ENCODE measurements at places on chromosomes 6 and 20.

DNA sequence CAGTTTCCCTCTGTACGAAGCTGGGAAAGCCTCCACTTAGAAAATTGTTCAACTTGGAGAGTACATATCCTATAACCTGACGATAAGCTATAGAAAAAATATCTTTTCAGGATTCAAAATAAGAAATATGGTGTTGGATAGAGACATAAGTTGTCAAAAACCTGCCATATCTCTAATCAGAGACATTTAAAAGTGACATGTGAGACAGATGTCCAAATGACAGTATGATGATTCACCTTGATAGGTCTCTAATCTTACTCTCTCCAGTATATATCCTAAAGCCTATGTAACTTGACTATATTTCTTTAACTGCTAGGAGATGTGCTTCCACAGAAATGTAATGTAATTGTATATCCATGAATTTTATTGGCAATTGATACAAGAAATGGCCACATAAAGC, 932.4 kb upstream of the MAN1A1 start:
- no peaks in the 10 kb centered on the region for H3K4me1 ChIP-seq
- no peak overlapping the region for H3K27ac ChIP-seq
- H3K4me3 ChIP-seq: no peak overlapping the region
- no peak for DNase-seq
- no peaks in the 10 kb centered on the region for H3K36me3 ChIP-seq

GRCh38 chr20:35559042-35559693, 17.3 kb downstream of the ERGIC3 start:
- no peak for DNase-seq
- H3K27me3 ChIP-seq: no peaks in the 10 kb centered on the region
- H3K36me3 ChIP-seq: peaks cover 46% of the 10 kb centered on the region
- no peak overlapping the region for H3K27ac ChIP-seq
- H3K4me1 ChIP-seq: no peaks in the 10 kb centered on the region
- H3K4me3 ChIP-seq: no peak overlapping the region

DNA sequence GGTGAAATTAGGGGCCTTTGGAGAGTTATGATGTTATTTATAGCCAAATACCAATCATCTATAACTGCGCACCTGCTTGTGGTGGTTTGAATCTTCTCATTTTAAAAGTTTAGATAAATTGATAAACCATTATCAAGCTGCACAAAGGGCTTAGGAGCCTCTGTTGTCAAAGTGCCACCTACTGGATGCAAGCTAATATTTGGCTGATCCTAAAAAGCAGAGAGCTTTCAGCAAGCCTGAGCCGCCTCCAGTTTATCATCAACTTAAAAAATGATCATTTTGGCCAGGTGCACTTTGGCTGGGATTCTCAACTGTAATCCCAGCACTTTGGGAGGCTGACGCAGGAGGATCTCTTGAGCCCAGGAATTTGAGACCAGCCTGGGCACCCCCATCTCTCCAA, 58.5 kb upstream of the ATXN1 start:
- no peaks in the 10 kb centered on the region for H3K4me1 ChIP-seq
- H3K36me3 ChIP-seq: no peaks in the 10 kb centered on the region
- DNase-seq: no peak
- no peak overlapping the region for H3K27ac ChIP-seq
- H3K4me3 ChIP-seq: no peak overlapping the region

DNA sequence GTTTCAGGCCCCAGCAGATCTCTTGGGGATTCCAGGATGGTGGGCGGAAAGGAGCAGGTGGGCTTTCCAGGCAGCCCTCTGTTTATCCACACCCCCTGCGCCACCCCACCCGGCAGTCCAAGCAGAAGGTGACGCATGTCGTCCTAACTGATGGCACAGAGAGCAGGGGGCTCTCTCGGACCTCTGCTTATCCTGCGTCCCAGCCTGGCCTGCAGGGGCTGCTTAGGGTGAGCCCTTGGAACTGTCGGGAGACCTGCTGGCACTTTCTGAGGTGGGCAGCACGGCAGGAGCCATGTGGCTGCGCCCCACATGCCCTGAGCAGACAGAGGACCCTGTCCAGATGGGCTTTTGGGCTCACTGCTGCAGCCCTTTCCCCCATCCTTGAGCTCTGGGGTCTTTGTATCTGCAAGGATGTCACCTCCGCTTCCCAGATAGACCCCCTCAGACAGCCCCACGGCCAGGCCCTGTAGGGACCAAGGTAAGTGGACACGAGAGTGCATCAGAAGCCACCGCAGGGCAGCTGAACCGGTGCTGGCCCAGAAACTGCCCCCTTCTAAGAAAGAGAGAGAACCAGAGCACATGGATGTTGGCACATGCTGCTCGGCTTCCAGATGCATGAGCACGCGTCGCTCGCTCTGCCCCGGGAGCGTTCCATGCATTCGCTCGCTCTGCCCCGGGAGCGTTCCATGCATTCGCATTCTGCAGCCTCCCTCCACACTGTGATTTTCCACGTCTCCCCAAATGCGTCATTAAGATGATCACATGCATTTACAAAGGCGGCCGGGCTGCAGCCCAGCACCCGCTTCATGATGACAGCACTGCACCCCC, 246.7 kb downstream of the TAF4 start:
- no peak for DNase-seq
- H3K36me3 ChIP-seq: no peaks in the 10 kb centered on the region
- H3K27me3 ChIP-seq: no peaks in the 10 kb centered on the region

DNA sequence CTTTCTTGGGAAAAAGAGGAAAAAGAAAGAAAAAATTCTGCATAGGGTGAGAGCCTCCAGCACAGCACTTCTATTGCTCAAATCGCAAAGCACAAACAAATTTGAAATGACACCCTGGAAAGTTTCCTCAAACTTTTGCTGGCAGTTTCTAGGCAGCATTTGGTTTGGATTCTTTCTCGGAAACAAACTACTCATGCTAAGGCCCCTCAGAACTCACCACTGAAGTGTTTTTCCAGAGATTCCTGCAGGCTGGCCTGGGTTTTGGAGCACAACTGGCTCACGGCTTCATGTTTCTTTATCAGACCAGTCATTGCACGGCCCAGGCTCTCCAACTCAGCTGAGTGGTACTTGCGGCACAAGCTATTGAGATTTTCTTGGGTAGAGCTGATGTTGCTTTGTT, 237.8 kb downstream of the SYNE1 start:
- peak overlapping the region; percentile 51 for H3K27ac ChIP-seq
- H3K4me1 ChIP-seq: no peaks in the 10 kb centered on the region
- no peak overlapping the region for H3K4me3 ChIP-seq
- H3K27me3 ChIP-seq: no peaks in the 10 kb centered on the region
- no peak for DNase-seq

GRCh38 chr20:54469952-54470351, 5.4 kb upstream of the DOK5 start:
- no peaks in the 10 kb centered on the region for H3K36me3 ChIP-seq
- H3K4me3 ChIP-seq: no peak overlapping the region
- H3K4me1 ChIP-seq: no peaks in the 10 kb centered on the region
- no peak overlapping the region for H3K27ac ChIP-seq
- H3K27me3 ChIP-seq: no peaks in the 10 kb centered on the region

DNA sequence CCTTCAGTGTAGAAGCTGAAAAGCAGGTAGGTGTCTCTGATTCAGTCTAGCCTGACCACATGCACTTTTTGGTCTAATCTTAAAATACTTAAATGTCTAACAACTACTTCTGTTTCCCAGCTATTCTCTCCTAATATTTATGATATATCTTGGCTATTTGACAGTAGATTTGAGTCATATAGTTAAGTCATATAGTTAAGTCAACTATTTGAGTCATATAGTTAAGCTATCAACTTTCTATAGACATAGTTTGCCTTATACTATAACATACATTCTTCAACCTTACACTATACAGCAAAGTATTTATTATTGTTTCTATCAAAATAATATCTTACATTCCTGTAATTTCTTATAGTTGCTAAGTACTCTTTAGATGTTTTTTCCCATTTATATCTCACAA, 110.9 kb downstream of the GMDS start:
- H3K27me3 ChIP-seq: no peaks in the 10 kb centered on the region
- H3K4me1 ChIP-seq: peaks cover 26% of the 10 kb centered on the region

- no peak overlapping the region for H3K27ac ChIP-seq
- H3K36me3 ChIP-seq: no peaks in the 10 kb centered on the region
- no peak for DNase-seq
- H3K4me3 ChIP-seq: no peak overlapping the region
- H3K4me1 ChIP-seq: no peaks in the 10 kb centered on the region
Observed at GRCh38 chr6:121823437-121823851, 388.0 kb downstream of the GJA1 start.

GRCh38 chr6:111829998-111830397, 43.3 kb downstream of the FYN start:
- no peaks in the 10 kb centered on the region for H3K27me3 ChIP-seq
- no peak overlapping the region for H3K27ac ChIP-seq
- H3K4me3 ChIP-seq: no peak overlapping the region
- no peaks in the 10 kb centered on the region for H3K4me1 ChIP-seq
- H3K36me3 ChIP-seq: no peaks in the 10 kb centered on the region
- DNase-seq: no peak

- peak overlapping the region; percentile 45 for H3K27ac ChIP-seq
- no peak for DNase-seq
- peaks cover 5% of the 10 kb centered on the region for H3K4me1 ChIP-seq
- no peak overlapping the region for H3K4me3 ChIP-seq
Observed at GRCh38 chr6:47203266-47203937, 106.3 kb downstream of the TNFRSF21 start.

DNA sequence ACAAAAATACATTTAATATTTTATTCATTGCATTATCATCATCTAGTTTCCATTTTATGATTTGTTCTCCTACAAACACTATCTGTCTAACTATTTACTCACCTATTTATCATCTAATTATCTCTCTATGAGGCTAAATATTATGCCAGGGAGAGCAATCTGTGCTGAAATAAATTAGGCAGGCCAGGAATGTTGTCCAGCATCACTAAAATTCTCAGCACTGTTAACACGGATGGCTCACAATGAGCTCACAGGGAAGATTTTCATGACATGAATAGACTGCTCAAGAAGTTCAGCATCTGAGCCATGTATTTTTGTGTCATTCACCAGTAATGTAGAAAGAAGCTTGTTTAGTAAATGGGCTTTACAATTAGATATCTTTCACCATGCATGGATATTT, 1277.2 kb downstream of the GRIK2 start:
- no peak overlapping the region for H3K4me3 ChIP-seq
- H3K27ac ChIP-seq: no peak overlapping the region
- no peaks in the 10 kb centered on the region for H3K4me1 ChIP-seq
- no peaks in the 10 kb centered on the region for H3K27me3 ChIP-seq

- peaks cover 6% of the 10 kb centered on the region for H3K4me1 ChIP-seq
- H3K27me3 ChIP-seq: no peaks in the 10 kb centered on the region
- no peak overlapping the region for H3K27ac ChIP-seq
- H3K36me3 ChIP-seq: peaks cover 7% of the 10 kb centered on the region
- H3K4me3 ChIP-seq: no peak overlapping the region
Observed at GRCh38 chr20:34435589-34435988, 72.5 kb downstream of the ITCH start.

DNA sequence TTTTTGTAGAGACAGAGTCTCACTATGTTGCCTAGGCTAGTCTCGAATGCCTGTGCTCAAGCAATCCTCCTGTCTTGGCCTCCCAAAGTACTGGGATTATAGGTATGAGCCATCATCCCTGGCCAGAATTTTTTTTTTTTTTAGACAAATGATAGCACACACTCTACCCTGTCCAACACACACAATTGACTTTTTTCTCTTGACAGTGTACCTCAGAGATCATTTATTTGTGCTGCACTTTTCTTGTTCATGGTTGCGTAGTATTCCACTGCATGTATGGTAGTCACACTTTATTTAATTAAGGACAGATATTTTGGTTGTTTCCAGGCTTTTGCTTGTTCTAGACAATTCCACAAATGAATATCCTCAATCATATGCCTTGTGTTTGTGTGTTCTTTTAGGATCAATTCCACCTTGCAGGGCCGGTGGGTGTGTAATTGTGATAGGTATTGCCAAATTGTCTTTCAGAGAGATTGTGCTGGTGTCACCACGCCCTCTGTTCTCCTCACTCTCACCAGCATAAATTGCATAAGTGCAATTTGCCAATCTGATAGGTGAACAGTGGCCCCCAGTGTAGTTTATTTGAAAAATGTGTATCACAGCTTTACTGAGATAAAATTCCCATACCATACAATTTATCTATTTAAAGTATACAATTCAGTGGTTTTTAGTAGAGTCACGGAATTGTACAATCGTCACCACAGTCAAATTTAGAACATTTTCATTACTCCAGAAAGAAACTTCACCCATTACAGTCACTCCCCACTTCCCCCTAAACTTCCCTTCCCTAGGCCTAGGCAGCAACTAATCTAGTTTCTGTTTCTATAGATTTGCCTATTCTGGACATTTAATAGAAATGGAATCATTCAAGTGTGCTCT, 20.1 kb downstream of the SRC start:
- peaks cover 52% of the 10 kb centered on the region for H3K4me1 ChIP-seq
- H3K27me3 ChIP-seq: no peaks in the 10 kb centered on the region
- peaks cover 76% of the 10 kb centered on the region for H3K36me3 ChIP-seq

DNA sequence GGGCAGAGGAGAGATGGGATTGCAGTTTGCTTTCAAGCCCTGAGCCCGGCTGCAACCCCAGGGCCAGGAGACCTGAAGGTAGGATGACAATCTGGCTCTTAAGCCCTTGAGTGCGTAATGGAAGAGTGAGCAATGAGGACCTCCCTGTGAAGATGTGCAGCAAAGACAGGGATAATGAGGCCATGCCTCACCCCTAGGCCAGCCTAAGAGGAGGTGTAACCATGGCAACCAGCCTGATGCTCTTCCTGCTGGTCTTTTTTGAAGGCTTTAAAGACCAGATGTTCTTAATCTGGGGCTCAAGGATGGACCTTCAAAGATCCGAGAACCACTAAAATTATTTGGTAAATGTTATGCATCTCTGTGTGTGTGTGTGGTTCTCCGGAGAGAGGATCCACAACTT, 8.2 kb downstream of the ARHGAP40 start:
- H3K4me3 ChIP-seq: no peak overlapping the region
- no peaks in the 10 kb centered on the region for H3K4me1 ChIP-seq
- no peak overlapping the region for H3K27ac ChIP-seq
- DNase-seq: no peak
- no peaks in the 10 kb centered on the region for H3K36me3 ChIP-seq

DNA sequence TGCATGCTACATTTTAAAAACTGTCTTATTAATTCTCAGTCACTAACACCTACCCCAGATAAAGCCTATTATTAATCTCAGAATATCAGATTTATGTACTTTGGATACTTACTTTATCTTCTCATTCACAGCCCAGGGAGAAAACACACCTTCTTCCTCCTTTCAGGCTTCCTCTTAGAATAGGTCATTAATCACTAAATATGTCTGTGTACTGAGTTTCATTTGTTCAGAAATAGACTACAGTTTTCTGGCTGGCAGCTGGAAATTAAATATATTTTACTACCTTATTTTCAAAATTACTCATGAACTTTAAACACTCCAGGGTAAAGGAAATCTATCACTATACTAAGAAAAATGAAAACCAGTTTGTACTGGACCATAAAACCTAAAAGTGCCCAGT, 147.7 kb upstream of the DST start:
- peaks cover 13% of the 10 kb centered on the region for H3K4me1 ChIP-seq
- no peak overlapping the region for H3K27ac ChIP-seq
- H3K36me3 ChIP-seq: no peaks in the 10 kb centered on the region
- no peaks in the 10 kb centered on the region for H3K27me3 ChIP-seq
- DNase-seq: no peak

DNA sequence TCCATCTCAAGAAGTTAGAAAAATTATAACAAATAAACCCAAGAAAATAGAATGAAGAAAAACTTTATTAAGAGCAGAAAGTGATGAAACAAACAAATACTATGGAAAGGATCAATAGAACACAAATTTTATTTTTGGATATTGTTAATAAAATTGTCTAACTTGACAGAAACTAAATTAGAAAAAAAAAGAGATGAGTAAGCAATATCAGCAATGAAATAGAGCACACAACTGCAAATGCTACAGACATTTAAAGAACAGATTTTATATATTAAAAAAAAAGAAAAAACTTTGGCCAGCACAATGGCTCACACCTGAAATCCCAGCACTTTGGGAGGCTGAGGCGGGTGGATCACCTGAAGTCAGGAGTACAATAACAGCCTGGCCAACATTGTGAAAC, 628.0 kb downstream of the EPHA7 start:
- H3K4me1 ChIP-seq: no peaks in the 10 kb centered on the region
- no peak for DNase-seq
- H3K4me3 ChIP-seq: no peak overlapping the region
- no peaks in the 10 kb centered on the region for H3K36me3 ChIP-seq
